Type B pancreatic cell (in vitro differentiated cells): ENCODE measurements at places on chromosomes 12 and 14.

- H3K4me1 ChIP-seq, result no peaks in the 10 kb centered on the region
- H3K27me3 ChIP-seq, result peaks cover 15% of the 10 kb centered on the region
- no peak overlapping the region for H3K27ac ChIP-seq
- no peaks in the 10 kb centered on the region for H3K36me3 ChIP-seq
- DNase-seq, result no peak
Measured at GRCh38 chr12:107818984-107819383, 44.5 kb downstream of the ASCL4 start.

DNA sequence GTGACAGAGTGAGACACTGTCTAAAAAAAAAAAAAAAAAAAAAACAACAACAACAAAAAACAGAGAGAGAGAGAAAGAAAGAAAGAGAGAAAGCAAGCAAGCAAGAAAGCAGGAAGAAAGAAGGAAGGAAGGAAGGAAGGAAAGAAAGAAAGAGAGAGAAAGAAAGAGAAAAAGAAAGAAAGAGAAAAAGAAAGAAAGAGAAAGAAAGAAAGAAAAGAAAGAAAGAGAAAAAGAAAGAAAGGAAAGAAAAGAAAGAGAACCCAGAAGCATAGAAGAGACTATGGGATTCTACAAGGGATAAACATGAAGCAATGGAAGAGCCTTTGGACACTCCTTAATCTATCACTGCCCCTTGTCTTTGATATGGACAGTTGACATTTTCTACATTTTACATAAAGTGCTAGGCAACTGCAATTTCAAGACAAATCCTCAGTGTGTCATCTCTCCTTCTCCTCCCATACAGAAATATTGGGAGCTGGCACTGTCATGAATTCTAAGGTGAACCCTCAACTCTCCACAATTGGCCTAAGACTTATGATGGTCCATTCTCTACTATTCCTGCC lies 151.9 kb upstream of the CPM start:
- H3K27me3 ChIP-seq, result no peaks in the 10 kb centered on the region
- no peaks in the 10 kb centered on the region for H3K4me1 ChIP-seq
- no peak for DNase-seq
- no peaks in the 10 kb centered on the region for H3K36me3 ChIP-seq
- H3K4me3 ChIP-seq, result no peak overlapping the region

DNA sequence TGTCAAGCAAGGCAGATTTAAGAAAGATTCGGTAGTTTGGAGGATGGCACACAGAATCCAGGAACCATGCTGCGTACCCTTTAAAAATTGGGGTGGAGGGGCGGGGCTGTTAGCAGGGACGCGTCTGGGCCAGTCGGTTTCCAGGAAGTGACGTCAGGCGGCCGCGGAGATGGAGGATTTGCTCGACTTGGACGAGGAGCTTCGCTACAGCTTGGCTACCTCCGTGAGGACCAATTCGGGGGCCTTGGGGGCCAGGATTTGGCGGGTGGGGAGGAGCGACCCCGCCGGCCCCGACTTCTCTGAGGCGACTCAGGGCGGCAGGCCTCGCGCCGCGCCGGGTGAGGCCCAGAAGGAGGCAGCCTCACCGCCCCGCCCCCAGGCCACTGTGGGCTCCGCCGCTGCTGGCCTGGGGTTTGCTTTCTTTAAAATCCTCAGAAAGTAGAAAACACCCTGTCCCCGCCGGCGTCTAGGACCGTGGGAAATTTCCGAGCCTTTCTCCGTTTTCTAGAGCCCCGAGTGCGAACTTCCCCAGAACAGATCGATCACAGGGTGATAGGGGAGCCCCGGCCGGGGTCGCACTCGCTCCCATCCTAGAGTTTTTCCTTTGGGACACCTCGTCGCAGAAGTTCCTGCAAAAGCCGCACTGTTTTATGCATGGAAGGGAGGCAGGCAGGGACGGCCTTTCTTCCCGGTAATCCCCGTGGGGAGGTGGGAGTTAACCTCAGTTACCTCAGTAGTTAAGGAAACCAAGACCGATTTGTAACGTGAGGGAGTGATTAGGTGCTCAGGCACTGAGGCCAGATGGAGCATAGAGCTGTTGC lies at the start of gene IFT43:
Gene IFT43, plus strand, starts transcription at position 146 of the 821 bp plus-strand sequence. Its CDS starts 24 bp downstream, at position 170.
- H3K27me3 ChIP-seq, result peaks cover 3% of the 10 kb centered on the region
- peak within 1 kb of the TSS; percentile 91 for H3K27ac ChIP-seq
- peak within 1 kb of the TSS; percentile 96 for H3K4me3 ChIP-seq
- DNase-seq, result peak; percentile 81
- peaks cover 5% of the 10 kb centered on the region for H3K36me3 ChIP-seq

DNA sequence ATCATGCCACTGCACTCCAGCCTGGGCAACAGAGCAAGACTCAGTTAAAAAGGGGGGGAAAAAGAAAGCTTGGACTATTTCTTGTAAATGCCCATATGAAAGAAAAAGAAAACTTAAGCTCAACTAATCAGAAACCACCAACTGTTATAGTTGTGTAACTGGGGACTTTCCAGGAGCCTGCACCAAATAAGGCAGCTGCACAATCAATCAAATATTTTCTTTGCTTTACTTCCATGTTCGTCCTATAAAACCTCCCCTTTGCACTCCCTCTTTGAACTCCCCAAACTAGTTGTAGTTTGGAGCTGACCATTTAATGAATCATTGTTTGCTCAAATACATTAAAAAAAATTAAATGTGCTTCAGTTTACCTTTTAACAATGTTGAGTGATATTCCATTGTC lies 54.9 kb downstream of the OTOGL start:
- H3K27me3 ChIP-seq, result no peaks in the 10 kb centered on the region
- no peak overlapping the region for H3K27ac ChIP-seq
- H3K4me3 ChIP-seq, result no peak overlapping the region
- H3K4me1 ChIP-seq, result no peaks in the 10 kb centered on the region

GRCh38 chr12:105057174-105057573 lies 27.1 kb downstream of the ALDH1L2 start:
- H3K27me3 ChIP-seq, result no peaks in the 10 kb centered on the region
- H3K27ac ChIP-seq, result no peak overlapping the region
- H3K36me3 ChIP-seq, result peaks cover 8% of the 10 kb centered on the region
- DNase-seq, result no peak
- H3K4me3 ChIP-seq, result no peak overlapping the region

GRCh38 chr12:75705749-75706711 lies 194.6 kb upstream of the KRR1 start:
- no peaks in the 10 kb centered on the region for H3K36me3 ChIP-seq
- no peaks in the 10 kb centered on the region for H3K27me3 ChIP-seq
- H3K4me1 ChIP-seq, result peaks cover 61% of the 10 kb centered on the region
- H3K4me3 ChIP-seq, result peak overlapping the region; percentile 32

DNA sequence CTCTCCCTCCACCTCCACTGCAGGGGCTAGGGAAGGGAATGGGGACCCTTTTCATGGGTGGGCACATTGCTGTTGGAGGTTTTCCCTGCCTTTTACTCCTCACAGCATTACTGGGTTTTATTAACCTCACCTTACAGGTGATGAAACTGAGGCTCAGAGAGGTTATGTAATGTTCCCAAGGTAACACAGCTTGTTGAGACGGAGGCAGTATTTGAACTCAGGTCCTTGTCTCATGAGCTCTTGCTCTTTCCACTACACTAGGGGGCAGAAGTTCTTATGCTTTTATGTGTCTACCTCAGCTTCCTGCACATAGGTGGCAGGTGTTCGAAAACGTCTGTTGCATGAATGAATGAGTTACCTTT lies 11.7 kb downstream of the CISTR start:
- H3K36me3 ChIP-seq, result no peaks in the 10 kb centered on the region
- H3K27me3 ChIP-seq, result no peaks in the 10 kb centered on the region
- no peak overlapping the region for H3K4me3 ChIP-seq
- no peak for DNase-seq

- H3K27me3 ChIP-seq, result no peaks in the 10 kb centered on the region
- peak overlapping the region; percentile 99 for H3K4me3 ChIP-seq
- no peak for DNase-seq
- H3K27ac ChIP-seq, result peak overlapping the region; percentile 93
- H3K4me1 ChIP-seq, result peaks cover 29% of the 10 kb centered on the region
Measured at GRCh38 chr14:63852271-63852816, 460 bp upstream of the SYNE2 start.

GRCh38 chr12:113852695-113853490 lies 113.2 kb downstream of the RBM19 start:
- H3K27me3 ChIP-seq, result no peaks in the 10 kb centered on the region
- no peak for DNase-seq
- no peak overlapping the region for H3K27ac ChIP-seq
- peaks cover 15% of the 10 kb centered on the region for H3K36me3 ChIP-seq
- H3K4me1 ChIP-seq, result peaks cover 20% of the 10 kb centered on the region

GRCh38 chr14:93953263-93953662 lies 23.1 kb downstream of the ASB2 start:
- no peak overlapping the region for H3K4me3 ChIP-seq
- DNase-seq, result no peak
- no peak overlapping the region for H3K27ac ChIP-seq
- H3K27me3 ChIP-seq, result no peaks in the 10 kb centered on the region
- peaks cover 11% of the 10 kb centered on the region for H3K4me1 ChIP-seq

- peak; percentile 87 for DNase-seq
- H3K27ac ChIP-seq, result peak overlapping the region; percentile 83
- no peaks in the 10 kb centered on the region for H3K36me3 ChIP-seq
- H3K4me3 ChIP-seq, result peak overlapping the region; percentile 86
Measured at GRCh38 chr14:104976198-104977007, 1.8 kb downstream of the AHNAK2 start.

DNA sequence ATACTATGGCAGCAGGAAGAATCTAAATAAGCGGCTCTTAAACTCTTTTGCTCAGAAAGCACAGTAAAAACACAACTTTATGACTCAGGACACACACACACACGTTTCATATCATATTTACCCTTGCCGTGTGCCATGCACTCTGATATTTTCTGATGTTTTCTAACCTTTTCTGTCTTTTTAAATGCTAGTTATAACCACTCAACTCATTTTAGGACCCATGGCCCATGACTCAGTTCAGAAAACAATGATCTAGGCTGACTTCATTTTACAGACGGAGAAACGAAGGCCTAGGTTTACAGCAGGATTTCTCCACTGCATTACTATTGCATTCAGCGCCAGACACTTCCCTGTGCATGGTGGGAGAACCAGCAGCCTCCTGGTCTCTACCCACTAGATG lies 9.1 kb downstream of the VWF start:
- H3K4me1 ChIP-seq, result no peaks in the 10 kb centered on the region
- no peak for DNase-seq
- H3K4me3 ChIP-seq, result no peak overlapping the region
- H3K36me3 ChIP-seq, result no peaks in the 10 kb centered on the region

DNA sequence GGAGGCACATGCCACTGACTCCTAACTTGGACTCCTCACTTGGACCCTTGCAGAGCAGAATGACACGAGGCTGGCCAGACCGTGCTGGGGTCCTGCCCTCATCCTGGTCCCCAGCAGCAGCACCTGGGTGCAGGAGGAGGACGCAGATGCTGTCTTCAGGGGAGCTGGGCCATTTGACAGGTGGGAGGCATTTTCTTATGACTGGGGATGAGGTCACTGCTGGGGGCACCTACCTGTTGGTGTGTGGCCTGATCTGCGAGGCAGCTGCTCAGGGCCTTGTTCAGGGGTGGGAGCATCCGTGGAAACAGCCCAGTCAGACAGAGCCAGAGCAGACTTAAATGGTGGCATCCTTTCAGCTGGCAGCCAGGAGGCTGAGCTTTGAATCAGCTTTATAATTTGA lies 57.3 kb downstream of the CACNA1C start:
- H3K4me3 ChIP-seq, result no peak overlapping the region
- H3K27me3 ChIP-seq, result peaks cover 8% of the 10 kb centered on the region
- H3K36me3 ChIP-seq, result peaks cover 10% of the 10 kb centered on the region
- no peak for DNase-seq
- H3K4me1 ChIP-seq, result peaks cover 4% of the 10 kb centered on the region
- no peak overlapping the region for H3K27ac ChIP-seq

DNA sequence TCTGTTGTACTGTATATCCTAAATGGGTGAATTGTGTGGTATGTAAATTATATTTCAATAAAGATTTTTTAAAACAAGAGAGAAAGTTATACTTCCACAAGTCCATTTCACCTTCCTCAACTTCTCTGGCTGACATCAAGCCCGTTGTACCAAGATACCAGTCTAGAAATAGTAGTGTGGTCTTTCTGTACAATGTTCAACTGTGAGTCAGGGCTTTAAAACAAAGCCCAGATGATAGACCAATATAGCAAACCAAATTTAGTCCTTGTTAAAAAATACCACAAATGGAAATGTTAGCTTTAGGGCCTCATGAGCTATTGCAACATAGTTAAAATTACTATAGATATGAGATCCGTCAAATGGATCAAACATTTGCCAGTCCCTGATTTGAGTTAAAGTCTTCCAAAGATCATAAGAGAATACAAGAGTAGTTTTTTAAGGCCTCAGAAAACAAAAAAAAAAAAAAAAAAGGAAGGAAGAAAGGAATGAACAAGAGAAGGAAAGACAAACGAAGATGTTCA lies 49.0 kb upstream of the EGLN3 start:
- no peak overlapping the region for H3K4me3 ChIP-seq
- no peaks in the 10 kb centered on the region for H3K27me3 ChIP-seq
- DNase-seq, result no peak
- peaks cover 13% of the 10 kb centered on the region for H3K4me1 ChIP-seq
- no peak overlapping the region for H3K27ac ChIP-seq
- no peaks in the 10 kb centered on the region for H3K36me3 ChIP-seq

GRCh38 chr14:75175677-75176141 lies 703 bp downstream of the TMED10 start:
- H3K4me3 ChIP-seq, result peak overlapping the region; percentile 96
- no peaks in the 10 kb centered on the region for H3K36me3 ChIP-seq
- H3K27me3 ChIP-seq, result no peaks in the 10 kb centered on the region
- no peak for DNase-seq
- H3K27ac ChIP-seq, result peak overlapping the region; percentile 99

DNA sequence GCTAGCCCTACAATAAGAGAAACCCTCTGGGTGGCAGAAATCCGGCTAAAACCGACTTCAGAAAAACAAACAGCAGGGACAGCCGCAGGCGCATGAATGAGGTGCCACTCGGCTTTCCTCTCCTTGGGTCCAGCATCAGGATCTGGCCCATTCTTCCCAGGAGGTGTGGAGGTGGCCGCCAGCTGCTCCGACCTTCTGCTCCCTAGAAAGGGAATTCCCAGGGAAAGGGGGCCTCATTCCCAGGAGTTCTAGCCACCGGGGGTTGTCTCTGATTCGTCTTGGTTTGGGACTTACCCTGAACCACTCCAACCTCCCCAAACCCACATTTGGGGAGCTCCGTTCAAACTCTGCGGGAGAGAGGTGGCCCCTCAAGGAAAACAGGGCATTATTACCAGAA lies 13.0 kb downstream of the PAPLN start:
- DNase-seq, result no peak
- no peak overlapping the region for H3K4me3 ChIP-seq
- H3K4me1 ChIP-seq, result no peaks in the 10 kb centered on the region
- no peak overlapping the region for H3K27ac ChIP-seq
- H3K36me3 ChIP-seq, result no peaks in the 10 kb centered on the region
- H3K27me3 ChIP-seq, result peaks cover 16% of the 10 kb centered on the region

DNA sequence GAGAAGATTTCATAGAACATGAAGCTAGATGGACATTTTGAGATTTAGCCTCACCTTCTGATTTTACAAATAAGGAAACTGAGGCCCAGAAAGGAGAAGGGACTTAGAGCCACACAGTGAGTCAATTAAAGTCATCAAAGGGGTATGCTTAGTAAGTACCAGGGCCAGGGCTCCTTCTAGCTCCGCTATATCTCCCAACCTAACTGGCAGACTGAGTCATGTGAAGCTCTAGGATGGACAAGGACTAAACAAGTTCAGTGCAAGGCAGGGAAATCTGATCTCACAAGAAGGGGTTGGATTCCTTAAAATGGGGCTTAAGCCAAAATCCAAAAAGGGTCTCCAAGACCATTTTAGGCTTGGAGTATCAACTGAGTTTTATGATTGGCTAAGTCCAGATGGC lies 215.8 kb downstream of the PHLDA1 start:
- no peak for DNase-seq
- no peaks in the 10 kb centered on the region for H3K27me3 ChIP-seq
- H3K4me3 ChIP-seq, result no peak overlapping the region
- H3K27ac ChIP-seq, result peak overlapping the region; percentile 52
- peaks cover 56% of the 10 kb centered on the region for H3K4me1 ChIP-seq
